Esophagus squamous epithelium (tissue), 5 donors: ENCODE measurements at places on chromosomes 11 and 22.

- no peak for DNase-seq
These were observed 18.2 kb downstream of the YWHAH start for GRCh38 chr22:31962387-31963125.

GRCh38 chr11:72704028-72704782 is 30.0 kb upstream of the PDE2A start:
- no peak for DNase-seq

DNA sequence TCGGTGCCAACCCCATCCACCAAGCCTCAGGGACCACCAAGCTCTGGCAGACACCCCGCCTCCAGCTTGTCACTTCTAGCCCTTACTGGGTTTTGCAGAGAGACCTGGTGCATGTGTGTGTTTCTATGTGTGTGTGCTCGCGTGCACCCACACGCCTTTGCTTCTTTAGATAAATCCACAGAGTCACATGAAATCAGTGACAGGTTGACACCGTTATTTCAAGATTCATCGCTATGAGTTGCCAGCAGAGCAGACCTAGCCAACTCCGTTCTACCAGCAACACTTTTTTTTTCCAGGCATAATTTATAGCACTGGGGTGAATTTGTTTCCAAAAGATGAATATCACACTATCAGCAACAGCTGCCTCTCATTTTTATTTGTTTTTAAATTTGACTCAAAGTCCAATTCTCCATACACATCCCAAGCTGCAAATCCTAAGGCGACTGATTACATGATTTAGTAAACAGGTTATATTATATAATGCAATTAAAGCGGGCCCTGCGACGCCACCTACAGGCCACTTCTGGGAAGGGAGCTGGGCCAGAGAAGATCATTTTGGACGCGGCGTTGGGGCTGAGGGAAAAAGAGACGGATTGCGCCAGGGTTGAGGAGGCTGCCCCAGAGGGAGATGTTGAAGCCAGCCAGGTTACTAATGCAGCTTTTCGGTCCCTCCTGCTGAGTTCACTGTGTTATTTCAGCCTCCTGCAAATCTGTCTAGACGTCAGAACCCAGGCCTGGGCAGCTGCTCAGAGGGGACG is 150.5 kb downstream of the FEZ1 start:
- DNase-seq: peak; percentile 1

DNA sequence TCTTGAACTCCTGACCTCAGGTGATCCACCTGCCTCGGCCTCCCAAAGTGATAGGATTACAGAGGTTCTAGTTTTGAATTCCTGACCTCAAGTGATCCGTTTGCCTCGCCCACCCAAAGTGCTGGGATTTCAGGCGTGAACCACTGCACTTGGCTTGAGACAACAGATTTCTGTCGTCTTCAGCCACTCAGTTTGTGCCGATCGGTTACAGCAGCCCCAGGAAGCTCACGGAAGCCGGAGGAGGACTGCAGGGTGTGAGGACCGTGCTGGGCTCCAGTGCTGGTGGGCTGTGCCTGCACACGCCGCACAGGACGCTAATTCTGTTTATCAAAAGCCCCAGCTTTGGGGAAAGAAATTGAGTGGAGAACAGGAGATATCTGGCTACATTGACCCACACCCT is 82.0 kb downstream of the CELSR1 start:
- DNase-seq: no peak

DNA sequence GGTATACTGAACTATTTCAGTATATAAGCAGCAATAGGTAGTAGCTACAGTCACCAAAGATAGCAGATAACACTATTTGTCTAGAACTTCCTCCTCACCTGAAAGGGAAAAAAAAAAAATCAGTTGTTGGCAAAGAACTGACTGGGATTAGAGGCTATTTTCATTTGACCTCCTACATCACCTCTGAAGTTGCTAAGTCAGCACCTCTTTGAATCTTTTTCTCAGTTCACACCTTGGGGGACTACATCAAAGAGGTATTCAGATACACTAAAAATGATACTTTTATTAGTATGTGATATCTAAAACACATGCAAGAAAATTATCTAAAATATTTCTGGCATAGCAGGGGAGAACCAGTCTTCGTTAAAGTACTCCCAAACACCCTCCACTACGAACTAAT is 16.2 kb downstream of the MSANTD2 start:
- DNase-seq: no peak

DNA sequence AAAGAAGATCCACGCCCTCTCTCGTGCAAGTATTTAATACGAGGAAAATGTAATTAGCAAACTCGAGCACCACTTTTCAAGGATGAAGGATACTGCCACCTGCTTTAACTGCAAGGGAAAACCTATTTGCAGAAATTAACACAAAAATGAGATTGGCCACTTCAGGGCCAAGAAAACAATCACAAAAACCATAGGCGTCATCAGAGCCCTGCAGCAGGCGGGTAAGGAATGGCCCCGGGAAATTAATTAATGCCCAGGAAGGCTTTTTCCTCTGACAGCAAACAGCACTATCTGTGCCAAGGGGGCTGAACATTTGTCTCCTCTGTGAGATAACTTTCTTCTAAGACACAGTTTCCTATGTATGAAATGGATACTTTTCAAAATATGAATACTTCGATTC is 255.7 kb downstream of the CTTN start:
- DNase-seq: no peak

- no peak for DNase-seq
These were observed 62.2 kb upstream of the INCENP start for GRCh38 chr11:62061356-62062222.

DNA sequence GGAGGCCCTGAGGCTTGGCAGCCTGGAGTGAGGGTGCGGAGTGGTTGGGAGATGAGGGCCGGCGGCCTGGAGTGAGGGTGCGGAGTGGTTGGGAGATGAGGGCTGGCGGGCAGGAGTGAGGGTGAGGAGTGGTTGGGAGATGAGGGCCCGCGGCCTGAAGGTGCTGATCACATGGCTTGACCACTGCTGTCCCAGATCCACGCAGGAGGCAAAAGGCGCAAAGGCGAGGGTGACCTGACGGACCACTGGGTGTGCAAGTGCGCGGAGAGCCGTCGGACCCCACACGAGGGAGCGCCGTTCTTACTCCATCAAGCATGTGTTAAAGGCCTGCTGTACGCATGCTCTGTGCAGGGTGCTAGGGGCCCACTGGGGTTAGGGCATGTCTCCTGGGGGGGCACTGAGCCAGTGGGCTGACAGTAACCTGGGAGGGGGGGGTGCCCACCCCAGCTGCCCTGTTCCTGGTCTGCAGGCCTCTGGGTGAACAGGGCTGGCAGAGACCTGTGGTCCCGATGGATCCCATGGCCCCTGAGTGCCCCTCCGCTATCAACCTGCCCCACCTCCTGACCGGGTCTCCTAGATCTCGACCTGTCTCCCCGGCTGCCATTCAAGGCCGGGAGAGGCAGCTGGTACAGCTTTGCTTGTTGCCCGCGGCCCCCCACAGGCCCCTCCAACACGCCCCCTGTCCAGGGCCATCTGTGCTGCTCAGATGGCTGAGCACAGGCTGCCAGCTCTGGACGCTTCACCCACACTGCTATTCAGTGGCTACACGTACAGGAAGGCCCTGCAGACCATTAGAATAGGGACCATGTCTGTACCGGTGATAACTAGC is 21.1 kb downstream of the MRGPRD start:
- no peak for DNase-seq

- no peak for DNase-seq
These were observed 40.3 kb downstream of the OR5B17 start for GRCh38 chr11:58318532-58318931.

DNA sequence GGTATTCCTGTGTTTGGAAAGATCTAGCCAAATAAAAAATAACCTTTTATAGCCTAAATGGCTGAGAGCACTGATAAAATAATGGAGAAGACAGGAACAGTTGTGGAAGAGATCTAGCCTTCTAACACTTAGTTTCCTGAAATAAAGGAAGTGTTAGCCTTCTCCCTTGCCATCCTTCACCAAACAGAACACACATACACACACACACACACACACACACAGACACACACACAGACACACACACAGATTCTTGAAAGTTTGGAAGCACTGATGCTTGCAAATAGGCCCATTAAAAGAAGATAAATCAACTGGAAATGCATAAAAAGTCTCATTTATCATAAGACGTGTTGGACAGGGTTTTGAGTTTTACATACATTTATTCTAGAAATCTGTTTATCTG is 37.5 kb downstream of the KIRREL3 start:
- no peak for DNase-seq

GRCh38 chr11:130829920-130830511 is 86.3 kb downstream of the SNX19 start:
- DNase-seq: no peak

DNA sequence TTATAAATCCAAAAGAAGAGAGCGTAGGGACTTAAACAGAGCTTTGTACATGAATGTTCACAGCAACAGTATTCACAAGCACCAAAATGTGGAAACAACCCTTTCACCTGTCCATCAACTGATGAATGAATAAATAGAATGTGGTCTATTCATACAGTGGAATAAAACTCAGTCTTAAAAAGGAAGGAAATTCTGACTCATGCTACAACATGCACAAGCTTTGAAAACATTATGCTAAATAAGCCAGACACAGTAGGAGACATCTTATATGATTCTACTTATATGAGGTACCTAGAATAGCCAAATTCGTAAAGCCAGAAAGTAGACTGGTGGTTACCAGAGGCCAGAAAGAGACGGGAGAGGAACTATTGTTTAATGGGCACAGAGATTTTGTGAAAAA is 74.3 kb downstream of the SHANK2 start:
- DNase-seq: no peak

DNA sequence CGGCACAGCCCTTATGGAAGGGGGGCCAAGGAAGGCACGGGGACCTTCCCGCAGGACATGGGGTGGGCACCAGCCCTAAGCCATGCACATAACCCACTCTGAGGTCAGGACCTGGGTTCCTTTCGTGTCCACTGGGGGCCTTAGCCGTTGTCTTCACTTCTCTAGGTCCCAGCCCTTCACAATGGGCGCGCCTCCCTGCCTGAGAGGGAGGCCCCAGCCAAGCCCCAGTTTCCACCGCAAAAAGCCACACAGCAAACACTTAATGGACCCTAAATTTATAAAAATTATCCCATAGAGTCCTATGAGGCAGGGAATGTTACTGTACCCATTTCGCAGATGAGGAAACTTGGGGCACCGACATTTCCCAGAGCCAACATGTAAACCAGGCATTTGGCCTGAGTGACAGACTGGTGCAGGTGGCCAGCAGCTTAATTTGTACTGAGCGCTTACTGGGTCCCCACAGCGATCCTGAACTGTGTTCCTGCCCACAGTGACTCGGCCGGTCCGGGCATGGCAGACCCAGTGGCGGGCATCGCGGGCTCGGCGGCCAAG is 1.2 kb downstream of the GAS2L1 start:
- DNase-seq: no peak

DNA sequence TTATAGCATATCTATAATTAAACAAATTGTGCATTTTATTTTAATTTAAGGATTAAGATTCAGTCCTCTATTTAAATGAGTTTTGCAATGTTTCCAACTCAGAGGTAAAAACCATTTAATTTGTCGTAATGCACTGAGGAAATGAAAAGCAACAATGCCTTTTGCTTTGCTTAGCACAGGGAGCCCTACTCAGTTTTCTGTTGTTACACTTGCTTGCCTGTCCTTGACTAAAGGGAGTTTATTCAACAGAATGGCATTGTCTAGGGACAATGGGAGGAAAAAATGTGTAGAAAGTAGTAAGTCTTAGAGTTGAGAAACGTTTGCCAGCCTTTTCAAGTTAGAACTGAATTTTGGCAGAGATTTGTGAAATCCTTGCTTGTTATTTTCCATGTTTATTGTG is 734.2 kb upstream of the ANO3 start:
- no peak for DNase-seq

DNA sequence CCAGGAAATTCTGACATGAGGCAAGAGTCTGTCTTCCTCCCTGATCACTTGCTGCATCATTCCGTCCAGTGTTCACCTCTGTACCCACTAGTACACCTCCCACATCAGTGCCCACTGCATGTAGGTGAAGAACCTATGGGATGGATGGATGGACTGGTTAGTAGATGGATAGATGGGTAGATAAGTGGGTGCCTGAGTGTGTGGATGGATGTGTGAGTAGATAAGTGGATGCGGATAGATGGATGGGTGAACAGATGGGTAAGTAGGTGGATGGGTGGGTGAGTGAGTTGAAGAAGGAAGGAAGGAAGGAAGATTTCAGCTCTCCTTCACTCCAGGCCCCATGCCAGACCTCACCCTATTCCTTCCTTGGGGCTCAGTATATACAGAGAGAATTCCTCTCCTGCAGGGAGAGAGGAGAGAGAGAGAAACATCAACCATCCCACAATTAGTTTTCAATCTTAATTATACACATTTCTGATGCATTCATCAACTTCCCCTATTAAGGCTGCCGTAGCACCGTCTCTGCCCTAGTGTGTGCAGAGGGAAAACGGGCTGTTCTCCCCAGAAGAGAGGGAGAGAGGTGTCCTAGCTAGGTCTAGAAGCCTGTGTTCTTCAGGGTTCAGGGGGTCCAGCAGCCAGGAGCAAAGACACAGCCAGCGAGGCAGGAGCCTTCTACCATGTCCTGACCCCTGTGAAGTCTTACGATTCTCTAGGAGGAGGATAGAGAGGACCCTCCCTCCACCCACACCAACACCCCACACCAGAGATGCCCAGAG is 125.3 kb downstream of the BUD13 start:
- DNase-seq: no peak

DNA sequence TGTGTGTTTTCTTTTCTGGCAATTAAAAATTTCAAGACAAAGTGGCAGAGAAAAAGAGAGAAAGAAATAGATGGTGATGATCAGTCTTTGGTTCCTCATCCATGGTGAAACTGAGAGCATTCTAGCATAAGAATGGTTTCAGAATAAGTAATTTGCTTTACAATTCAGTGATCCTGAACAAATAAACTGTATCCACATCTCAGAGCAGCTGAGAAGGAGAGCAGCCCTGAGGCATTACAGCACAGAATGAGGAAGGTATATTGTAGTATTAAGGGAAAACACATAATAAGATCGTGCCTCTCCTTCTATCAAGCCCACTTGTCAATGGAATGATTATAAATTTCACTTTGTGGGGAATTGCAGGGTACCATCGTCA is 17.4 kb downstream of the LUZP2 start:
- DNase-seq: no peak

DNA sequence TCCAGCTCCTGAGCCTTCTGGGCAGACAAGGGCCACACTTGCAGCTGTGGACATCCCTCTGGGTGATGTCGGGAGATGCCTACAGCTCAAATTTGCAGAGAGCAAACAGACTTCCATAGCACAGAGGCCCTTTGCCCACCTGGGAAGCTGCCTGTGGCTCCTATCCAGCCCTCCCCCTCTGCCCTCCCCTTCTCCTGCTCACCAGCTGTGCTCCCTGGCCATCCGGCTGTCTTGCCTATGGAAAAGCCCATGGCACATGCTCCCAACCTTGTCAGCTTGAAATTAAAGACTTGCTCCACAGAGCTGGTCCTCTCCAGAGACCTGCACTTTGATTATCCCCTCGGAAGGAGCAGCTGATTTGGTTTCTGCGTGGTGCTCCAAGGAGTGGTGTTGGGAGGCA is 118.9 kb upstream of the NECTIN1 start:
- DNase-seq: no peak

GRCh38 chr11:69173331-69173730 is 17.6 kb downstream of the SMIM38 start:
- DNase-seq: no peak

DNA sequence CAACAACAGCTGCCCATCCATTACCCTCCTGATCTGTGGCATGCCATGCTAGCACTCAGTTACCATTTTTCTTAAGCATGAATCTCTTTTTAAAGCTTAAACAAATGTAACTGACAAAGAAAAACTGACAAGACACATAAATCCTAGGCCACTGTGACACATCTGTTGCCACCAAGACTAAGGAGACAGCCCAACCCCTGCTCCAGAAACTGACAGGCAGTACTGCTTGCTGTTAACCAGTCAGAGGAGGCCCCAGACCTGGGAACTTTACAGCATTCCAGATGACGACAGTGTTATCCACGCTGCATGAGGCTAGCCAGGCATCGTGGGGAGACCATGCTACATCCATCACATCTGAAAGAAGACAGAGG is 33.8 kb downstream of the HIRA start:
- DNase-seq: no peak
